ENCODE measurements at places on chromosomes 2 and 18. TPM values are rescaled to one million over a fixed set of nuclear protein-coding genes. Genes with fewer than 3 reads are reported as not detected.
A peak's percentile ranks its signal among the peaks of the same experiment; 100 is the strongest.

- no peak overlapping the region for H3K4me3 ChIP-seq
- H3K36me3 ChIP-seq, result no peaks in the 10 kb centered on the region
- H3K27ac ChIP-seq, result peak overlapping the region; percentile 49
These were observed 83.0 kb downstream of the COLEC12 start for GRCh38 chr18:417495-417894.

DNA sequence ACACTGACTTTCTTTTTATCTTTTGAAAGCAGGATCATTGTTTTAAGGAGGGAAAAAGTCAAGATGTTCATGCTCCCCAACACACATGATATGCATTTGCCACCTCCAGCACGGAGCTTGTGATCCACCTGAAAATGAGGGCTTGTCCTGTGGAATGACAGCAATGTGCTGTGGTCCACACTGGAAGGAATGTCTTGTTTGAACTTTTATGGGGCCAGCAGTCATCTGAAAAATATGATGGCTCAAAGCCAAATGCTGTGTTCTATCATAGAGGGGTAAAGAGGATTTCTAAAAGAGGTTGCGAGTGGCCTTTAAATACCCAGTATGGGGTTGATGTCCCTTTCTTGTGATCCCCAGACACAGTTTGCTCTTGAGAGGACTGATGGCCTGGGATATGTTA lies 226.5 kb upstream of the SPRED2 start:
- no peak overlapping the region for H3K4me3 ChIP-seq
- H3K36me3 ChIP-seq, result no peaks in the 10 kb centered on the region
- H3K4me1 ChIP-seq, result peaks cover 13% of the 10 kb centered on the region
- H3K27me3 ChIP-seq, result no peaks in the 10 kb centered on the region

DNA sequence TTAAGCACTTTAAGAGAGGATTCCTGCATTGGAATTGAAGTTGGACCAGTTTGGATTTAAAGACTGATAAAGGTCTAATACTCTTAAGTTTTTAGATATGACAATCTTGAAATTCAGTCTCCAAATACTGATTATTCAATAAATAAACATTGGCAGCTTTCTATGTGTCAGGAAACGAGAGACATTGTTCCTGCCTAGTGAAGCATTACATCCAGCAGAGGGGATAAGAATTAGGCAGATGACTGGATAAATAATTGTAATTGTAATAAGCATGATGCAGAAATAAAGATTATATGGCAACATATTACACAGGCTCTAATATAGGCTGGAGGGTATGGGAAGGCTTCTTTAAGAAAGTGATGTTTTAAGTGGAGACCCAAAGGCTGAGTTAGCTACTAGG lies 226.5 kb upstream of the MMADHC start:
- H3K27ac ChIP-seq, result no peak overlapping the region
- no peaks in the 10 kb centered on the region for H3K4me1 ChIP-seq
- H3K36me3 ChIP-seq, result no peaks in the 10 kb centered on the region
- DNase-seq, result no peak
- H3K4me3 ChIP-seq, result no peak overlapping the region

- DNase-seq, result no peak
- H3K27ac ChIP-seq, result no peak overlapping the region
- no peaks in the 10 kb centered on the region for H3K4me1 ChIP-seq
- no peak overlapping the region for H3K4me3 ChIP-seq
- H3K36me3 ChIP-seq, result peaks cover 4% of the 10 kb centered on the region
These were observed 49.7 kb upstream of the TFCP2L1 start for GRCh38 chr2:121334581-121335293.

DNA sequence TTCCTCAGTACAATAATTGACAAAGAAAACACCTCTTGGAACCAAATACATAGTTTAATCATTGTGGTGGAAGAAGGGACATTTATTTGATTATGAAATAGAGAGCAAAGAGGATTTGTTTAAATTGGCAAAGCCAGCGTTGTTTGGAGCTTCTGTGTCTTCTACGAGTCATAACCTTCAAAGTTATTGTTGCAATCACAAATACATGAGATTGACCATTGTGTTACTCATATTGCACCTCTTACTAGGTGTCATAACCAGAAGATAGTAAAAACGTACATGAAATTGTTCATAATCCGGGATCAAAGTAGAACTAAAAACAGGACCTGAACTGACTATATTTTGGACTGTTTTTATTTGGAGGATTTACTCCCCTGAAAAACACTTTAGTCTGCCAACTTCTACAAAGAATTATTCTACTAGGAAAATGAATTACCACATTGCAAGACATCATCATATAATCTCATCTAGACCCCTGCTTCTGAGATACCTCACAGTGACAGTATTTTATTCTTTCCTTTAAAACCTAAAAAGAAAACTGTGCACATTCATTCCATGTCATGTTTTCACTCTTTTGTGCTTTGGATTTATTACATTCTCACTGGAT lies 151.7 kb upstream of the KLF7 start:
- H3K36me3 ChIP-seq, result no peaks in the 10 kb centered on the region
- H3K4me1 ChIP-seq, result no peaks in the 10 kb centered on the region
- H3K4me3 ChIP-seq, result no peak overlapping the region

GRCh38 chr18:8008033-8008432 lies 440.9 kb downstream of the PTPRM start:
- H3K27ac ChIP-seq, result no peak overlapping the region
- H3K27me3 ChIP-seq, result no peaks in the 10 kb centered on the region
- no peak overlapping the region for H3K4me3 ChIP-seq
- no peak for DNase-seq
- no peaks in the 10 kb centered on the region for H3K36me3 ChIP-seq

GRCh38 chr2:217784996-217785543 lies 217.7 kb downstream of the TNS1 start:
- no peak overlapping the region for H3K4me3 ChIP-seq
- no peak overlapping the region for H3K27ac ChIP-seq
- no peak for DNase-seq
- H3K27me3 ChIP-seq, result peaks cover 4% of the 10 kb centered on the region

GRCh38 chr2:241941691-241942301 lies 72.3 kb downstream of the RTP5 start:
- no peak overlapping the region for H3K27ac ChIP-seq
- no peaks in the 10 kb centered on the region for H3K36me3 ChIP-seq
- no peak for DNase-seq
- H3K27me3 ChIP-seq, result peaks cover 4% of the 10 kb centered on the region
- H3K4me1 ChIP-seq, result no peaks in the 10 kb centered on the region

DNA sequence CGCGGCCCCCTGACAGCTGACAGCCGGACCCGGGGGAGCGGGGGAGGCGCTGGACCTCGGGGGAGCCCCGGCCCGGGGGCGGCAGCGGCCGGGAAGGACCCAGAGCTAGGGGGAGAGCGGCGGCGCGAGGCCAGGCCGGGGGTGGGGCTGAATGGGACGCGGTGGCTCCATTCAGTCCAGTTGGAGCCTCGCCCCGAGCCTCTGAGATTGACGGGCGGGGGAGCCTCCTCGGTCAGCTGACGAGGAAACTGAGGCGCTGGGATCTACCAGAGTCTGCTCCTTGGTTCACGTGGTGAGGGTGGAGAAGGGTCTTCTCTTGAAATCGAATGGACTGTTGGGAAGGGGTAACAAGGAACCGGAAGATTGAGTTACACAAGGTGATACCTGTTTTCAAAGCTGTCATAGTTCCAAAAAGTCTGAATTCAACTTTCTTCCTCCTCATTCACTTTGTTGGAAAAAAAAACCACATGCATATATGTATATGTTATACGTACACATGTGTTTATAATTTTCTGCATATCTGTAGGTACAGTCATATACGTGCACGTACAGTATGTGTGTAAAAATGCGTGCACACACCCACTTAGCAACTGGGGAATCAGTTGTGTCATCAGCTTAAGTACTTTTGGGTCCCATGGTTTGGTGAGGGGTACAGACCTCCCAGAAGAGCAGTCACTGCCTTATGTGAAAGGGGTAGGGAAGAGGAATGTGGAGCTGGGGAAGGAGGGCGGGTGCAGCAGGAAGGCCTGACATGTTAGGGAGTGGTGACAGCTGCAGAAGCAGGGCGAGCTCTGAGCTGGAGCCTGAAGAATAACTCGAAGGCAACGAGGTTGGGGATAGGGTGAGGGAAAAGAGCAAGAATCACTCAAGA lies 628 bp downstream of the PPP1R7 start:
- H3K36me3 ChIP-seq, result no peaks in the 10 kb centered on the region
- H3K27ac ChIP-seq, result peak overlapping the region; percentile 78
- H3K4me3 ChIP-seq, result peak overlapping the region; percentile 90

DNA sequence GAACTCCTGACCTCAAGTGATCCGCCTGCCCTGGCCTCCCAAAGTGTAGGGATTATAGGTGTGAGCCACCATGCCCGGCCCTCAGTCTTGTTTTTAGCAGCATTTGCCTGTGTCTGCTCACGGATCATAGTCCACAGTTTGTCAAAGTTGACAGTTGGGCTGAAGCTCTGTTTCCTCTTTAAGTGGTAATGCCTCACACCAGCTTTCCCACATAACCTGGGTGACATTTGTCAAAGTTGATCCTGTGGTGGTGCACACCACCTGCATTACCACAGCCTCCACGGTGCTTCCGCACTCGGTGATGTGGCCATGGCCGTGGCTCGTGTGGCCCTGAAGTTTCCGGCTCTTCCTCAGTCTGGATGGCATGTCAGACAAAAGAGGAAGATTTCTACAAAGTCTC lies 27.1 kb downstream of the RAB31 start:
- H3K36me3 ChIP-seq, result no peaks in the 10 kb centered on the region
- no peak overlapping the region for H3K4me3 ChIP-seq
- no peaks in the 10 kb centered on the region for H3K27me3 ChIP-seq
- no peak overlapping the region for H3K27ac ChIP-seq
- DNase-seq, result no peak
- no peaks in the 10 kb centered on the region for H3K4me1 ChIP-seq

DNA sequence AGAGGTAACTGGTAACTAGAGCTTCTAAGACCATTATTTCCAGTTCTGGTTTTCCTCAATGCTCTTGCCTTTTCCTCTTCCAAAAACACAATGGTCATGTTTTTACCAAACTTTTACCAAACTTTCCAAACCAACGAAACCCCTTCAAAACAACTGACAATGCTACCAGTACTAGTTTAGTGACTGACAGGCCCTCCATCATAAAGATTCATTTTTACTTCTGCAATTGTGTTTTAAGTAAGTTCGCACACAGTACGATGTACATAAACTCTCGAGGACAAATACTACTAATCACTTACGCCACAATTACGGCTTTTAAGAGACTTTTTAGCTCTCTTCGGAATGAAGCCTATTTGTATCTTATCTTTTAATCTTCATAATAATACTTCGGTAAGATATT lies 900 bp downstream of the C18orf32 start:
- H3K27me3 ChIP-seq, result no peaks in the 10 kb centered on the region
- no peak for DNase-seq
- H3K36me3 ChIP-seq, result peaks cover 47% of the 10 kb centered on the region

- peaks cover 30% of the 10 kb centered on the region for H3K4me1 ChIP-seq
- H3K36me3 ChIP-seq, result no peaks in the 10 kb centered on the region
- no peak overlapping the region for H3K4me3 ChIP-seq
- DNase-seq, result no peak
- H3K27me3 ChIP-seq, result no peaks in the 10 kb centered on the region
These were observed 14.0 kb downstream of the PXDN start for GRCh38 chr2:1730015-1730927.

The FHOD3 gene
- 347 TPM for total RNA-seq

The TBR1 gene
- total RNA-seq, result 0.48 TPM

The MCFD2 gene
- total RNA-seq, result 123 TPM

The HES6 gene
- total RNA-seq, result 8.8 TPM

The LDLRAD4 gene
- 7.9 TPM for total RNA-seq

The EFHD1 gene
- 8.0 TPM for total RNA-seq
